ENCODE measurements at places on chromosomes 6 and 20.

DNA sequence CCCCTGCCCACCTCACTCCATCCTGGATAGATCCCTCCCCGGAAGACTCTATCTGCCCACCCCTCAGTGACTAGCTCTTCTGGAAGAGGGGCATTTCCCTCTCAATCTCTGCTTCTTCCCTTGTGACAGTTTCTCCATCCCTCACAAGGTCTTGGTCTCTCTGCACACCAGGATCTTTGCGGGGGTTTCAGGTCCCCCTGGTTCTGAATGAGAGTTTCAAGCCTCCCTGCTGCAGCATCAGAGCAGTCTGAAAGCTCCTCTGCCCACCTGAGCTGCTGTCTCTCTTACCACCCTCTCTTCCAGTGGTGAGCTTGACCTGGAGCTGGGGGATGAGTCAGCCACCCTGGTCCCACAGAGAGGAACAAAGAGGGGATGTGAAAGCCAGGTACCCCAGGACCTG is 24.4 kb downstream of the TNXB start:
- no peak for DNase-seq

- no peak for DNase-seq
Measured at GRCh38 chr6:5850848-5851255, 155.9 kb downstream of the NRN1 start.

DNA sequence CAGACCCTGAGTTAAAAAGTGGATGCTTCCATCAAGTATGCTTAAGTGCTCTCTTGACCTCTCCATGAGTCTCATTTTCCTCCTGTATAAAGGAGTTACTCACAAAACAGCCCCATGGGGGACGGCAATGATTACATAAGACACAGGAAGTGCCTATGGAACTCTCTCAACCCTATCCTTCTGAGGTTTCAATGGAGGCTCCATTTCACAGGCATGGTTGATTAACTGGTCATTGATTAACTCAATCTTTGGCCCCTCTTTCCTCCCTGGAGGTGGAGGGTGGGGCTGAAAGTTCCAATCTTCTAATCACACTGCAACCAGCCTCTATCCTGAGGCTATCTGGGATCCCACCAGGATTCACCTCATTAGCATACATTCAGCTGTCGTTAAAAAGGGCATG is 29.3 kb downstream of the CST8 start:
- no peak for DNase-seq

GRCh38 chr6:4687989-4688947 is 87.9 kb upstream of the CDYL start:
- peak; percentile 82 for DNase-seq

DNA sequence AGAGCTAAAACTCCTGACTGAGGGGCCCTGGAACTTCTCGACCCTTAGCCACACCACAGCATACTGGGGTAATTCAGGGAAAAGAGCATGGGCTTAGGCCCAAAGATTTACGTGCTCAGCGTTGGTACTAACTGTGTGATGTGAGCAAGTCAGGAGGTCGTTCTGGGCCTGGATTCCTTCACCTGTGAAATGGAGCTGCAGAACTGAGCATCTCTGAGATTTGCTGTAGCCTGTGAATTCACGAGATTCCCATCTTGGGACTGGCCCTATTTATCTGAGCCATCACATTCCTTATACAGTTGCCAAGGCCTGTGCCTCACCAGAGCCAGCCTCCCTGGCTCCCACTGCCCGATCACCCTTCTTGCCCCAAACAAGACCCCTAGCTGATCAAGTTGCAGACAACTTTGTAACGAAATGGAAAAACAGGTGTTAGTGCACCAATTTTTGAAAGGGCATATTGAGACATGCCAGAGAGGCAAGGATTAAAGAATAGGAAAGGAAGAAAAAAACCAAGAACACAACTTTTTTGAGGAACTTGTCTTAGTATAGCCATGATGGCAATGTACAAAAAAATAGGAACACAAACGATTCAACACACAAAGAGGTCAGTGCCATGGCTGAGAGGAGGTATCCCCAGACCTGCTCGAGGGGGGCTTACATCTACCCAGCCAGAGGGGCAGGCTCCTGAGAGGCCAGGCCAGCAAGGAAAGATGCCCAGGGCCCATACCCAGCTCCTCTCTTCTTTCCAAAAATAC is 323.0 kb upstream of the JARID2 start:
- DNase-seq: no peak

DNA sequence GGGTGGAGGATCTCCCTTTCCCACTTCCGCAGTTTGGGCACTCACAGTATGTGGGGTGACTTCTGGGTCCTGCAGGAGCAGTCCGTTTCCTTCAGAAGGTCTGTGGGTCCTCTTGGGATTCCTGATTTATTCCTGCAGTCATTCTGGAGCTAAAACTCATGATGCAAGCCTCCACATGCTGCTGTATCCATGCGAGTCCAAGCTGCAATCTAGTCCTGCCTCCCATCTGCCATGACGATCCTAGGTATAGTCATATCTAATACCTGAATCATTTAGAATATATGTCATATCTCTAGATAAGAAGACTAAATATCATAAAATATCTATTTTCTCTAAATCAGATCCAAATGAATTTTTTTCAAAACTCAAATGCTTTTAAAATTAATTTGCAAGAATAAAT is 103.4 kb upstream of the AHI1 start:
- DNase-seq: no peak

DNA sequence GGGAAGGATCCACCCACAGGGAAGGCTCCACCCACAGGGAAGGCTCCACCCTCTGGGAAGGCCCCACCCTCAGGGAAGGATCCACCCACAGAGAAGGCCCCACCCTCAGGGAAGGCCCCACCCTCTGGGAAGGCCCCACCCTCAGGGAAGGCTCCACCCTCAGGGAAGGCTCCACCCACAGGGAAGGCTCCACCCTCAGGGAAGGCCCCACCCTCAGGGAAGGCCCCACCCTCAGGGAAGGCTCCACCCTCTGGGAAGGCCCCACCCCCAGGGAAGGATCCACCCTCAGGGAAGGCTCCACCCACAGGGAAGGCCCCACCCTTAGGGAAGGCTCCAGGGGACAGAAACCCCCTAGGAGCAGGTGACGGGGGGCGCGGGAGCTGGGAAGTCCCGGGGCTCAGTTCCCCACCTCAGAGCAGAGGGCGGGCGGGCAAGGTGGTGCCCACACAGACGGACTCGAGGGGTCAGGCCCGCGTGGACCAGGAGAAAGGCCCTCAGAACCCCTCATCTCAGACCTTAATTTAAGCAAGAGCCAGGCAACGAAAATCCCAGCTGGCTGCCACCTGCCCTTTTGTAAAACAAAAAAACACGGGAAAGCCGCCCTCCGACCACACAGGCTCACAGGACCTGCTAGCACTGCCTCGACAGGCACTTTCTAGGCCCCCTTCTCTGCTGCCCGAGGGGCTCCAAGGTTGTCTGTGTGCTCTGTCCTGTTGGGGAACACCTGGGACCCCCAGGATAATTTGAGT is 39.7 kb downstream of the KCNQ2 start:
- no peak for DNase-seq

GRCh38 chr6:112802144-112802543 is 455.0 kb downstream of the RFPL4B start:
- DNase-seq: peak; percentile 95

GRCh38 chr6:96611342-96611991 is 48.5 kb downstream of the FHL5 start:
- DNase-seq: no peak

DNA sequence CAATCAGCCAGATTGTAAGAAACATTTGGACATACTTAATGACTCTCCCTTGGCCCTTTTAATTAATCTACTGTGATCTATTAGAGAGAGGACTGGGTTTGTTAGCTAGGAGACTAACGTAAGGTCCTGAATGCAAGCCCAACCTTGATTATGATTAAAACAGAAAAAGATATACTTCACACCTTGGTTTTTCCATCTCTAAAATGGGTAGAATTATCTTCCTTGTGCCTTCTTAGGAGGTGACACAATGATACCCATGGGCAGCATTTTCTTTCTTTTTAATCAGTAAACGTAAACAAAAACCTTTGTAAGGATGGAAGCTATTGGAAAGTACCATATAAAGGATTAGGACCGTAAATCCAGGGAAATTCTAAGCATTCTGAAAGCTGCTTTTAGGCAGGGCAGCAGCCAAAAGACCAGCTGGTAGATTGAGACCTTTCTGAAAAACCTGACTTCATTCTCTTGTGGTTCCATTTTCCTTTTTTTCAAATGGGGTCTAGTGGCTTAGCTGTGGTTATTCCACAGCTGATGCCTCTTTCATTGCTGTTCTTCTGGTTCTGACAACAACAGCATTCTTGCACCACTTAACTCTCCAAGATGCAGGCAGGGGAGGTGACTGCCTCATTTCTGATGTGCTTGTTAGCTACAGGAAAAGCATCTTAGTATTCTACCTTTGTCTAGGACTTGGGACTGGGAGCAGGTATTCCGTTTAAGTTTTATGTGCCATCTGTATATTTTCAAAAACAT is 27.4 kb downstream of the RREB1 start:
- no peak for DNase-seq

DNA sequence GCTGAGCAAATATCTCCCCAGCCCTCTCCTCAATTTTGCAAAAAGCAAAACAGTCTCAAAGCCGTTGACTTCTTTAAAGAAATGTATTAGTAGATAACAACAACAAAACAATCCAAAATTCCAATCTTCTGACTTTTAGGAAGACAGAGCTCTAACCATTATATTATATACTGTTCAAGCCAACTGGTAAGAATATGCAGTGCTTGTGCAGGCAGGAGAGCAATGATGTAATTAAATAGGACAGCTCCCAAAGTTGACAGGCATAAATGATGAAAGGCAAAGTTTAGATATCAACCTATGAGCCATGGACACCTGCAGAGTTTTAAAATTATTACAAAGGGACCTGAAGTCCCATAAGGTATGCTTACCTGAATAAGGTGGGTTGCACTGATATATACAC is 16.6 kb upstream of the CEP85L start:
- DNase-seq: no peak

- DNase-seq: no peak
Measured at GRCh38 chr20:52209154-52209571, 17.6 kb upstream of the ZFP64 start.
